ENCODE measurements at places on chromosomes 1 and 21. TPM values are rescaled to one million over a fixed set of nuclear protein-coding genes. Genes with fewer than 3 reads are reported as not detected.

The UROD gene
- 148 TPM for total RNA-seq

The C1orf116 gene
- not detected for total RNA-seq

The B3GALT2 gene
- 2.1 TPM for total RNA-seq

The C1orf53 gene
- total RNA-seq: 10.1 TPM

The CYP4X1 gene
- total RNA-seq: under 0.01 TPM

The FAM151A gene
- not detected for total RNA-seq

The BEND5 gene
- total RNA-seq: under 0.01 TPM

The NUF2 gene
- total RNA-seq: 2.3 TPM

The OR6N1 gene
- total RNA-seq: not detected

The FCRL6 gene
- total RNA-seq: not detected

The CSF3R gene
- not detected for total RNA-seq

The BMP8A gene
- total RNA-seq: 0.19 TPM

The S100A3 gene
- total RNA-seq: 2.8 TPM

The SPSB1 gene
- total RNA-seq: 24.2 TPM

The VHLL gene
- total RNA-seq: not detected

The CYYR1 gene
- under 0.01 TPM for total RNA-seq

The INSRR gene
- not detected for total RNA-seq

The RPS6KC1 gene
- total RNA-seq: 33.0 TPM
